Activated naive CD8-positive, alpha-beta T cell treated with anti-CD3 and anti-CD28 coated beads, Interleukin-2, amount 10 ng/mL, durations not matched to agents 7 days and 5 days (primary cell): ENCODE measurements at places on chromosomes 12 and 14. TPM values are rescaled to one million over a fixed set of nuclear protein-coding genes. Genes with fewer than 3 reads are reported as not detected.

DNA sequence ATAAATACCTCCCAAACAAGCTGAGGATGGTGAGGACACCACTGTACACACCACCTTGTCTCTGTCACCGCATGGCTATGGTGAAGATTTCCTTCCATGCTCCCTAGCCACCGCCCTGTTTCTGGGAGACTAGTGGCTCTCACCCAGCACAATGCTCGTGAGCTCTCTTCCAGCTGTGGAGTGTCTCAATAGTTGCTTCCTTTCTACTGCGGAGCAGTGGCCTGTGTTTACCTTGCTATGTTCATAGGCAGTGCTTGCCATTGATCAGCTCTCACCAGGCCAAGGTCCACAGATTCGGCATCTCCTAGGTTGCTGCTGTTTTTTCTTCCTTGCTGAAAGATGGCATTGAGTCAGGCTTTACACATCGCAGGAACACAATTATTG, 313.6 kb upstream of the RTL1 start:
- no peaks in the 10 kb centered on the region for H3K4me1 ChIP-seq
- no peak for DNase-seq
- H3K4me3 ChIP-seq: no peak overlapping the region
- H3K36me3 ChIP-seq: no peaks in the 10 kb centered on the region
- peaks cover 3% of the 10 kb centered on the region for H3K27me3 ChIP-seq

GRCh38 chr12:112851024-112851777, 55.6 kb upstream of the OAS1 start:
- no peak overlapping the region for H3K27ac ChIP-seq
- peaks cover 18% of the 10 kb centered on the region for H3K27me3 ChIP-seq
- no peaks in the 10 kb centered on the region for H3K4me1 ChIP-seq
- H3K36me3 ChIP-seq: no peaks in the 10 kb centered on the region
- no peak for DNase-seq

GRCh38 chr12:6085841-6086240, 38.6 kb downstream of the VWF start:
- H3K4me3 ChIP-seq: no peak overlapping the region
- H3K36me3 ChIP-seq: no peaks in the 10 kb centered on the region
- DNase-seq: no peak
- H3K4me1 ChIP-seq: no peaks in the 10 kb centered on the region

DNA sequence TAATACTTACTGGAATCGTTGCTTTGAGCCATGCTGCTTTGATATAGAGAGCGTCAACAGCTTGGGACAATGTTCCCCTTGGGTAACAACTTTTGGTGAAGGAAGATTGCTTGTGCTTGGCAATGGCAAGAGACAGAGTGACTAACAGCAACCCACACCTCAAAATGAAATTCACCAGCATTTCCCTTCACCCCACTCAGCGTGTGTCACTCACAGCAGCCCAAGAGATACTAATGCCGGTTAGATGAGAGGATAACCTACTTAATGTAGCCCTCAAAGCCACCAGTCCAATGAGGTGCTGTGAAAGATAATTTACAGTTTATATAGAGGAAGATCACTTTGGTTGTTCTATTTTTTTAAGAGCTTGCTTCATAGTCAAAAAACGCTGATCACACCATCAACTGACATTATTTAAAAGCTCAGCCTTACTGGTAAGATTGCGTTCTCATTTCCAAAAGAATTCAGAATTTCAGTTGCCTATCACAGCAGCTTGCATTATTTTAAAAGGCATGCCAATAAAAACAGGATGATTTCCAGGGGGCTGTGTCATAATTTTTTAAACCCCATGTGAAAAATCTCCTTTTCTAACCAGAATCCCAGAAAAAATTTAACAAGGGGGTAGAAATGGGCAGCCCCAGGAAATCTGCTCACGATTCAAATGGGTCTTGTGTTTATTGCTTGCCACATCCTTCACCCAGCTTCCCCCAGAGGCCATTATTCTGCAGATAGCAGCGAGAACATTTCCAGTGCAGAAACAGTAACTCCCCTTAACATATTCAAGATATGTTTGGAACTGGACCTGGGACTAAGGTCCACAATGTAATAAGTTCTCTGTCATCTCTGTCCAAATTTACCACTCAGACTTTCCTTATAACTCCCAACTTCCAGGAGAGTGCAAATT, at the start of gene IL26:
Gene IL26 (minus strand): TSS at position 235 of the 901 bp plus-strand sequence. CDS start 54 bp downstream, at position 181.
- H3K4me1 ChIP-seq: peaks cover 24% of the 10 kb centered on the region
- H3K27me3 ChIP-seq: peaks cover 2% of the 10 kb centered on the region
- H3K4me3 ChIP-seq: no peak within 1 kb of the TSS
- no peak for DNase-seq
- H3K36me3 ChIP-seq: no peaks in the 10 kb centered on the region
- no peak within 1 kb of the TSS for H3K27ac ChIP-seq

GRCh38 chr14:24160850-24161804, at the start of gene IRF9:
IRF9 (plus strand) TSS chr14:24161265; CDS start chr14:24162145, 880 bp downstream.
- no peaks in the 10 kb centered on the region for H3K27me3 ChIP-seq
- peaks cover 47% of the 10 kb centered on the region for H3K4me1 ChIP-seq
- peak within 1 kb of the TSS; percentile 100 for H3K27ac ChIP-seq
- DNase-seq: peak; percentile 98
- H3K4me3 ChIP-seq: peak within 1 kb of the TSS; percentile 97

DNA sequence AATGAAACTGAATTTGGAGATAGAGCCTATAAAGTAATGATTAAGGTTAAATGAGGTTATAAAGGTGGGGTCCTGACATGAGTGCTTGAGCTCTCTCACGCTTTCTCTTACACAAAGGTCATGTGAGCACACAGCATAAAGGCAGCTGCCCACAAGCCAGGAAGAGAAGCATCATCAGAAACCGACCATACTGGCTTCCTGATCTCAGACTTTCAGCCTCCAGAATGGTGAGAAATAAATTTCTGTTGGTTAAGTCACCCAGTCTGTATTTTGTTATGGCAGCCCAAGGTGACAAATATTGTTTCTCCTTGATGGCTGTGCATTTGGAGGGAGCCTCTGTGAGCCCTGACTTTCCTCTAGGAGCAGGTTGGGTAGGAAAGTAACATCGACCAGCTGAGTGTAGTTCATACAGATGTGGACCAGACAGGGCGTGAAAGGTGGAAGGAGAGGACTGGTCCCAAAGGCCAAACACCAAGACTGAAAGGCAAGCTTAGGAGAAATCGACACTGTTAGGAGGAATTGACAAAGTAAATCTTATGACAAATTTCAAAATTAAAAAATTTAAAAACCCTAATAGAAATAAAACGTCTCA, 97.6 kb upstream of the SLC38A2 start:
- H3K4me1 ChIP-seq: peaks cover 32% of the 10 kb centered on the region
- peak; percentile 34 for DNase-seq
- H3K4me3 ChIP-seq: peak overlapping the region; percentile 84
- H3K27ac ChIP-seq: peak overlapping the region; percentile 94

DNA sequence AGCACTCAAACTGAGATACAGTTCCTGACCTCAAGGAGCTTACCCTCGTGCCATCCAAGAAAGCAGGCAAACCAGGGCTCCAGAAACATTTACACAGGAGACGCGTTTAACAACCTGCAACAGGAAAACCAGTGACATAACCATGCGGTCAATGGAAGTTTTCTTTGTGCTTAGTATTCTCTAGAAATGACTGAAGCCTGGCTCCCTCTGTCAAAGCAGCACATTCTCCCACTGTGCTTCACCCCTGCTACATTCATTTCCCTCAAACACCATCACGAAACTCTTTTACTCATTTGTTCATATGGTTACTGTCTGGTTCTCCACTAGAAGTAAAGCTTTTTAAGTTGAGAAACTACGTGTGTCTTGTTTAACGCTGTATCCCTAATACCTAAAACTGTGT, 161.3 kb upstream of the CCND2 start:
- H3K27me3 ChIP-seq: no peaks in the 10 kb centered on the region
- DNase-seq: no peak
- H3K4me3 ChIP-seq: no peak overlapping the region
- peaks cover 5% of the 10 kb centered on the region for H3K36me3 ChIP-seq
- H3K27ac ChIP-seq: no peak overlapping the region

GRCh38 chr14:55401751-55402150, 9.9 kb downstream of the ATG14 start:
- H3K4me1 ChIP-seq: peaks cover 3% of the 10 kb centered on the region
- no peak overlapping the region for H3K4me3 ChIP-seq
- H3K27ac ChIP-seq: no peak overlapping the region
- no peaks in the 10 kb centered on the region for H3K36me3 ChIP-seq
- DNase-seq: no peak

DNA sequence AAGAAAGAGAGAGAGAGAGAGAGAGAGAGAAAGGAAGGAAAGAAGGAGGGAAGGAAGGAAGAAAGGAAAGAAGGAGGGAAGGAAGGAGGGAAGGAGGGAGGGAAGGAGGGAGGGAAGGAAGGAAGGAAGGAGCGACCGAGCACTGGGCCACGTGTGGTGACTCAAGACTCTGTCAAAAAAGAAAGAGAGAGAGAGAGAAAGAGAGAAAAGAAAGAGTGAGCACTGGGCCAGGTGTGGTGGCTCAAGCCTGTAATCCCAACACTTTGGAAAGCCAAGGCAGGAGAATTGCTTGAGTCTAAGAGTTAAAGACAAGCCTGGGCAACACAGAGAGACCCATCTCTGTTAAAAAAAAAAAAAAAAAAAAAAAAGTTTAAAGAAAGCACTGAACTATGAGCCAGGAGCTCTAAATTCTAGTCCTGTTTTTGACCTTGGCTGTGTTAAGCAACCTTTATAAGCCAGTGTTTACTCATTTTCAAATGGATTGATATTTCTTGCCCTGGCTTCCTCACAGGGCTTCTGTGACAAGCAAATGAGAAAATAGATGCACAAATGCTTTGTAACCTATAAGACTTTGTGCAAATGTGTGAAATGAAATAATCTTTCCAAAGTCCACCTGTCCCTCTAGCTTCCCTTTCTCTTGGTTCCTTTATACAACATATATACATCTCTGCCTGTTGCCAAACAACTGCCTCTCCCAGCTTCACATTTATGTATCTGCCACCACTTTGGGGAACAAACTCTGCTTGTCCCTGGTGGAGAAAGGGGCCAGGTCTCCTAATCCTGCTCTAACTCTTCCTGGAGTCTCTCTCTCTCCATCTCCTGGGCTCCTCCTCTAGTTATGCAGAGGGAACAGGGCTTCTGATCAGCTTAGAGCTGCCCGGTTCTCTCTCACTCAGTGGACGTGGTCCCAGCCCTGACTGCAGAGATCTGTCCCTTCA, 16.1 kb upstream of the PLEKHG6 start:
- H3K27me3 ChIP-seq: peaks cover 31% of the 10 kb centered on the region
- no peak for DNase-seq
- no peak overlapping the region for H3K4me3 ChIP-seq
- H3K27ac ChIP-seq: no peak overlapping the region
- peaks cover 2% of the 10 kb centered on the region for H3K4me1 ChIP-seq

GRCh38 chr14:68495101-68496039, 297.5 kb downstream of the ZFP36L1 start:
- H3K36me3 ChIP-seq: peaks cover 4% of the 10 kb centered on the region
- no peak overlapping the region for H3K4me3 ChIP-seq
- H3K27ac ChIP-seq: no peak overlapping the region

- no peak overlapping the region for H3K27ac ChIP-seq
- peaks cover 3% of the 10 kb centered on the region for H3K4me1 ChIP-seq
- no peak overlapping the region for H3K4me3 ChIP-seq
- DNase-seq: no peak
- H3K36me3 ChIP-seq: peaks cover 5% of the 10 kb centered on the region
- H3K27me3 ChIP-seq: no peaks in the 10 kb centered on the region
These were observed 28.8 kb downstream of the ATXN2 start for GRCh38 chr12:111570084-111570961.

GRCh38 chr12:54980341-54980740, 4.2 kb downstream of the TESPA1 start:
- H3K27me3 ChIP-seq: no peaks in the 10 kb centered on the region
- peak; percentile 53 for DNase-seq
- peak overlapping the region; percentile 83 for H3K27ac ChIP-seq
- peaks cover 70% of the 10 kb centered on the region for H3K4me1 ChIP-seq
- peaks cover 61% of the 10 kb centered on the region for H3K36me3 ChIP-seq

- no peaks in the 10 kb centered on the region for H3K4me1 ChIP-seq
- H3K4me3 ChIP-seq: no peak overlapping the region
- H3K27me3 ChIP-seq: peaks cover 11% of the 10 kb centered on the region
- no peaks in the 10 kb centered on the region for H3K36me3 ChIP-seq
- no peak overlapping the region for H3K27ac ChIP-seq
These were observed 133.0 kb upstream of the C14orf180 start for GRCh38 chr14:104446611-104447010.

DNA sequence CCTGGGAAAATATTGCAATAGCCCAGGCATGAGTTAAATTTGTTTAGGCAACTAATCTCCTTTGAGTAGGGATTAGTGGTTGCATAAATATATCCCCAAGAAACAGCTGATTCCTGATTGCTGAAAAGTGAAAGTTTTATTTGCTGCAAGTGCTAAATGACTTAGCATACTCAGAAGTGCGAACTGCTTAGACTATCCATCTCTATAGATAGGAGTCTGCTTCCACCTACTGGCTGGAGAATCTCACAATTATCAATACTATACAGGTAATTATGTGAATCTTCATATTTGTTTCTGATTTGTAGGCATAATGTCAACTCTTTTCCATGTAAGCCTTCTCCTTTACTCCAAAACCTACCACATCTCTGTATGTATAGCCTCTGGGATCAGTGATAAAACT, 12.0 kb upstream of the SLCO1B3 start:
- H3K4me3 ChIP-seq: no peak overlapping the region
- no peaks in the 10 kb centered on the region for H3K4me1 ChIP-seq
- H3K27me3 ChIP-seq: no peaks in the 10 kb centered on the region

GRCh38 chr14:62103464-62103863, 341.2 kb downstream of the SNAPC1 start:
- no peak overlapping the region for H3K4me3 ChIP-seq
- no peak overlapping the region for H3K27ac ChIP-seq
- peaks cover 12% of the 10 kb centered on the region for H3K27me3 ChIP-seq
- DNase-seq: no peak

- no peak for DNase-seq
- H3K27ac ChIP-seq: no peak overlapping the region
- H3K27me3 ChIP-seq: no peaks in the 10 kb centered on the region
- peaks cover 11% of the 10 kb centered on the region for H3K4me1 ChIP-seq
- no peak overlapping the region for H3K4me3 ChIP-seq
These were observed 663 bp downstream of the ANKRD33 start for GRCh38 chr12:51888316-51889215.

DNA sequence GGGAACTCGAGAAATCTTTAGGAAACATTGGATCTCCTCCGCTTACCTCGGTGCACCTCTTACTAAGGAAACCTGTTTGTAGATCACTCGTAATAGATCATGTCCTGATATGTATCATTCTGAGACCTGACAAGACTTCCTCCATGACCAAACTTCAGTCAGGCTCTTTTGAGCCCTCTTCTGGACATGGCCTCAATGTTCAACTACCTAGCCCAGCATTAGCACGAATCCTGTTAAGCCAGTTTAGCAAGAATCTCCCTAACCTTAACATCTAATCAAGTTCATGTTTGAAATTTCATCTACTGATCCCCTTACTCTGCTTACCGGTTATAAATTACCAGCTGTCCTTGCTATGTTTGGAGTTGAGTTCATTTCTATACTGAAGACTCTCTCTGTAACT, 713.9 kb upstream of the USP15 start:
- no peaks in the 10 kb centered on the region for H3K27me3 ChIP-seq
- H3K27ac ChIP-seq: no peak overlapping the region
- DNase-seq: no peak
- H3K4me1 ChIP-seq: no peaks in the 10 kb centered on the region

TGFB3 gene
- 3.3 TPM for total RNA-seq

TMTC2 gene
- 3.3 TPM for total RNA-seq

DHRS1 gene
- 41.9 TPM for total RNA-seq

ACOT4 gene
- 1.9 TPM for total RNA-seq

GPX2 gene
- total RNA-seq: not detected

KRT85 gene
- not detected for total RNA-seq

CDH24 gene
- total RNA-seq: 2.4 TPM

BMP4 gene
- 0.42 TPM for total RNA-seq
